Cardiac muscle cell (in vitro differentiated cells and primary cell): ENCODE measurements at places on chromosomes 2 and 18.

- no peak for DNase-seq
These were observed 126.4 kb downstream of the CCBE1 start for GRCh38 chr18:59570796-59571195.

DNA sequence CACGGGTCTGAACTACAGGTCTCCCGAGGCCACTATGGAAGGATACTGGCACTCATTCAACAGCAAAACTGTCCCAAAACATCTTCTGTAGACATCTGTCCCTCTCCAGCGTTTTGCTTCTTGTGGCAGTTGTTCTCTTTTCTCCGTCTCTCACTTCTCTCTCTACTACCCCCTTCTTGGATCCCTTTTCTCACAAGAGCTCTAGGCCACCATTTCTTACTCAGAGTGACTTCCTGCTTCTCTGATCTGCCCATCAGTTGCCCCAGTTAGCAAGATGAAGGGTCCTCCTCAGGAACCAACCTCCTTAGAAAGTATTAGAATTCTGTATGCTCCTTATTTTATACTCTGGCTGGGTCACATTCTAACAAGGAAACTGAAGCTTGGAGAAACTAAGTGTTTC, 32.6 kb downstream of the BCL2 start:
- no peak for DNase-seq

DNA sequence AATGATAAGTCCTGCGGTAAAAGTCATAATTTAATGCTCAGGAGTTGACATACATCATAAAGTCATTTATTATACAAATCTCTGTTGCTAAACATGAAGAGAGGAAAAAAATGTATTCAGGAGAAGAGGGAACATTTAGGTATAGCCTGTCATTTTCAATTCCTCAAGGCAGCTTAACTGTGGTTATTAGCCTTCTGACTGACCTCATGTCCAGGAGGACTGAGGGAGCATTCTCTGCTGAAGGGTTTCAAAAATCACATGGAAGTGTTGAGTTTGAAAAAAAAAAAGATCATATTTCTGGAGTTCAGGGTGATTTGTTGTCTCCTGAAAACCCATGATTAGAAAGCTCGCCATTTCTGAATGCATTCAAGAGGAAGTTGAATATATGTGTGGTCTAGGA, 1371.1 kb upstream of the LRRTM1 start:
- no peak for DNase-seq

DNA sequence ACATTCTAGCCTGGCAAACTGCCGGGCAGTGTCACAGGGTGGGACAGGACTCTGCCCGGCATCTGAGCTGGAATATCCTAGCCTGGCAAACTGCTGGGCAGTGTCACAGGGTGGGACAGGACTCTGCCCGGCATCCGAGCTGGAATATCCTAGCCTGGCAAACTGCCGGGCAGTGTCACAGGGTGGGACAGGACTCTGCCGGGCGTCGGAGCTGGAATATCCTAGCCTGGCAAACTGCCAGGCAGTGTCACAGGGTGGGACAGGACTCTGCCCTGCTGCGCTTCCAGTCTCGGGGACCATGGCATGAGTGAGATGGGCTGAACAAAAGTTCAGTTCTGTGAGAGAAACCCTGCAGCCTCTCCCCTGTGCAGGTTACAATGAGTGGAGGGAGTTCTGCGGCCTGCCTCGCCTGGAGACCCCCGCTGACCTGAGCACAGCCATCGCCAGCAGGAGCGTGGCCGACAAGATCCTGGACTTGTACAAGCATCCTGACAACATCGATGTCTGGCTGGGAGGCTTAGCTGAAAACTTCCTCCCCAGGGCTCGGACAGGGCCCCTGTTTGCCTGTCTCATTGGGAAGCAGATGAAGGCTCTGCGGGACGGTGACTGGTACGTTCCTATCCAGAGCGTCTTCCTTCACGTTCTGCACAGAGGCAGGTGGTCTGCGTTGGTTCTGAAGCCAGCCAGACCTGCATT, 80.3 kb downstream of the TPO start:
- no peak for DNase-seq

DNA sequence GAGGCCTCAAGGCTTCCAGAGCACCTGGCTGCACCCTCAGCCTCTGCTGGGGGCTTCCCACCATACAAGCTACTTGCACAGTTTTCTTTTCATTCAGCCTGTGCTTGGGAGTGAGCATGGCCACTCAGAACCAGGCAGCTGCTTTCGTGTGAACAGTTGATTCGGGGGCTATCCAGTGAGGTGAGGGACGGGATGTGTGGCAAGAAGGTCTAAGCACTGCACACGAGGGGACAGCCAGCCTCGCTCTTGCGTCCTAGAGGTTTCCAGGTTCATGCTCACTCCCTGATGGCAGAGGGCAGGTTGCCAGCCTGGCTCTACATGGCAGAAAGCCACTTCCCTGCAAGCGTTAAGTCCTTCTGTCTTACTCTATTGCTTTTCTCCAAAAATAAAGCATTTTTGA, 146.2 kb downstream of the MBP start:
- no peak for DNase-seq

DNA sequence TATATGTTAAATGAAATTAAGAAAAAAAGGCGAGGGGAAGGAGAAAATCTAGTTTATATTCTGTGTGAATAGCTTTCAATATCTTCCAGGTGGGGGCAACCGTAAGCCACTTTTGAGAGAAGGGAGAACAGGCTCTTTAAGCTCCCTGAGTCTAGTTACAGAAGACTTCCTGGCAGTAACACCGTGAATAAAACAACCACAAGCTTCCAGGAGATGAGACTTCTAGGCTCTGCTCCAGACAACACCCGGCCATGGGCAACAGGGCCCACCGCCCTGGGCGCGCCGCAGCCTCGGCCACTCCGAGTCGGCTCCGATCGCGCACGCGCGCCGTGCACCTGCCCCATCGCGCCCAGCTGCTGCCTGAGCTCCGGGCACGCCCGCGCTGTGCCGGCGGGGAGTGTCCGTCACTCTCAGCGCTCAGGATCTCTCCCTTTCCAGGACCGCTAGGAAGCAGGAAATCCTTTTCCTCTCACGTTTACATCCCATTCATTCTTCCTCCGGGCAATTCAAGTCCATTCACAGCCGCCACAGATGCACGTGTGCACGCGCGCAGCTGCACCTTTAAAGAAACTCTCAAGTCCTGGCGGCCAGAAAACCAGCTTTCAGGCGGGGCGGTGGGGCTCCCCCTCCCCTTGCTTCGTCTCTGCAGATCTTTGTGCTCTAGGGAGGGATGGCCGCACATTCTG, 19.4 kb upstream of the PAX3 start:
- DNase-seq: peak; percentile 83

DNA sequence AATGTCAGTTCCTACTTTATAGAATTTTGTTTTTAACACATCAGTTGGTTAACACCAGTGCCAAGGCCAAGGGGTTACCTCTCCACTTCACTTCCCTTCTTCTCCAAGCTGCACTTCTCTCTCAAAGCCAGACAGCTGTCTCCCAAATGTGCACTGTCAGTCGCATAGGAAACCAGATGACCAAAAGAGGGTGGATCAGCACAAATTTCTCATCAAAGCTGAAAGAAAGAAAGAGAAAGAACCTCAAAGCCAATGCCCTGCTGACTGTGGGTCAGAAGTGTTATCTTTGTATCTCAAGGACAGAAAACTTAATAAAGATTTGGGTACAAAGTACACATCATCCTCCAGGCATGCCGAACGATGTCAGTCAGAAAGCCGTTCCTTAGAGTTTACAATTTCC, 32.2 kb downstream of the SPATS2L start:
- no peak for DNase-seq

GRCh38 chr18:55014095-55014494, 54.8 kb upstream of the CCDC68 start:
- DNase-seq: no peak

DNA sequence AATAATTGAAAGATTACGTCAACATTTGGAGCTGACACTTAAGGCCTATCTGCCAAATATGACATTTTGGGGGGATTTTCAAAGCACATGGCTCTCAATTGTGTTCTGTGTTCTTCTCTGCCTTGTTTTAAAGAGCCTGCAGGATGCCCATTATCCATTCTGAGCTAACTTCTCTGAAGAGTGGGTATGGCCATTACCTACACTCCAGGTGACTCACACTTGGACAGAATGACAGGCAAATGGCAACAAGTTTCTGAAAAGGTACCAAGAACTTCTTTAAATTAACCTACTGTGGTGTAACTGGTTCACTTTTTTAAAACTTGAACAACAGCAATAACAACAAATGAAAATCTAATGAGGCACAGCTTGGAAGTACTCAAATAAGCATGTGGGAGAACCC, 834.9 kb upstream of the SLC39A10 start:
- no peak for DNase-seq

DNA sequence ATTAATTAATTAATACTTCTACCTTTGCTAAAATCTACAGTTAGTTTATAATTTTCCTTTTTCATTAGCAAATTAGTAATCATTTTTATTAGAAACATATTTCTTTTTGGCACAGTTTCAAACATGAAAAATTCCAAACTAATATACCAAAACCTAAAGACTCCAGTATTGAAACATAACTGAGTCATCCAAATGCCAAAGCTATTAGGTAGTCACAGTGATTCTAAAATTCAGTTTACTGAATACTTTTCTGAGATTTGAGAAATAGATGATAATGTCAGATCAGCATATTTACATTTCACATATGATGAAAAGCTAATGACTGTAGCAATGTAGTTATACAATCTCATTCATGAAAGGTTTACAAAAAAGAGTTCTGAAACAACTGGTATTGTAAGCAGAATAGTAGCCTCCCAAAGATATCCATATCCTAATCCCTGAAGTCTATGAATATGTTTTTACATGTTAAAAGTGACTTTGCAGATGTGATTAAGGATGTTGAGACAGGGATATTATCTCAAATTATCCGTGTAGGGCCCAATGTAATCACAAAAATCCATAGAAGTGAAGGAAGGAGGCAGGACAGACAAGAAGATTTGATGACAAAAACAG, 680.2 kb upstream of the CHAC2 start:
- DNase-seq: peak; percentile 38

DNA sequence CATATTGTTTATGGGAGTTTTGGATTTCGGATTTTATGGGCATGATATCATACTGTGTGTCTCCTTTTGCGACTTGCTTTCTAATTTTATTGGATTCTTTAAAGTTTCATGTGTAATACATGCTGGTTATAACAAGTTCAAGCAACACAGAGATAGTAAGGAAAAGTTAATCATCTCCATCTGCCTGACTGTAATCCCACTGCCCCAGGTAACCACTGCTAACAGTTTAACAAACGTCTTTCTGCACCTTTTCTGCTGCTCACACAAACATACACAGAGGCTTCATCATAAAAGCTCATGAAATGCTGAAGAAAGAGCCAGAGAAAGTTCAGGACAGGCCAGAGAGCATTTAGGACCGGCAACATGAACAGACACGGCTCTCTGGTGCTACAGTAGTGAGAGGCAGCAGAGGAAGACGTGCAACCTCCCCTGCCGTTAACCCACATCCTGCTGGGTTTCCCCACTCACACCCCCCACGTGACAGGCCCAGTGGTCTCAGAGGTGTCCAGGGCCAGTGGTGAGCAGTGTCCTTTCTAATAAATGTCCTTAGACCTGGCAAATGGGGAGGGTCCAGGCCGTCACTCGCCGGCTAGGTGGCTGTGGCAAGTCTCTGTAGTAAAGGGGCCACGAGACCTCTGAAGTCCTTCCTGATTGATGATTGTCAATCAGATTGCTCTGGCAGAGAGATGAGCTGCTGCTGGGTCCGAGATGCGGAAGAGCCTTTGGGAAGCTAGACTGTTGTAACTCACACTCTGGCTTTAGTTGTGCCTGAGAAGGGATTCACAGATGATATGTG, 43.0 kb upstream of the SLC1A4 start:
- DNase-seq: no peak

GRCh38 chr2:221635949-221636348, 63.8 kb upstream of the EPHA4 start:
- DNase-seq: no peak

- no peak for DNase-seq
These were observed 47.4 kb upstream of the ANKRD44 start for GRCh38 chr2:197357986-197358385.

DNA sequence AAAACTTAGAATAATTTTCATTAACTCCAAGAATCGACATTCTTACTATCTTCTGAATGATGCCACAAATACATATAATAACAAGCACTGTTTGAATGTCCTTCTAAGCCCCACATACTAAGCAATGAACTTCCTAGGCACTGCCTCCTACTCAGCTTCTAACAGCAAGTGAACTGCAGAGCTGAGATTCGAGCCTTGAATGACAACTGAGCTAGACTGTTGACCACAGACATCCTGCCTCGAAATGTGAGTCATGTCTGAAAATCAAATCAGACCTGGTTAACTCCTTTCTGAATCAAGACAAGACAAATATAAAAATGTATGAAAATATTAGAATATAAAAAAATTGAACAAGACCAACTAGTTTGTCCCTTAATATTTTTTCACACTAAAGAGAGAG, 108.1 kb downstream of the MYT1L start:
- DNase-seq: no peak

DNA sequence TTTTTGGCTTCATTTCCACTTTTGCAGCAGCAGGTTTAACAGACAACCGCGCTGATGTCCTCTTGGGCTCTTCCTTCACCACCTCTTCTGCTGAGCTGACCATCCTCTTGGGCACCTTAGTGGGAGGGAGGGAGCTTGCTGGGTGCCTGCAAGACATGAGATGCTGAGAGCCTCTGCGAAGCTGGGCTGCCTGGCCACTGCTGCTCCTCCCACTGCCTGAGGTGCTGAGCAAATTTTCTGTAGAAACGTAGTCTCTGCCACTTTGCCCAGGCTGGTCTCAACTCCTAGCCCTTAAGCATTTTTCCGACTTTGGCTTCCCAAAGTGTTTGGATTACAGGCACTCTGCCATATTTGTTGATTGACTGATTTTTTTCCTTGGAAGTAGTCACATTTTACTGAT, 422.2 kb upstream of the MC4R start:
- DNase-seq: no peak

DNA sequence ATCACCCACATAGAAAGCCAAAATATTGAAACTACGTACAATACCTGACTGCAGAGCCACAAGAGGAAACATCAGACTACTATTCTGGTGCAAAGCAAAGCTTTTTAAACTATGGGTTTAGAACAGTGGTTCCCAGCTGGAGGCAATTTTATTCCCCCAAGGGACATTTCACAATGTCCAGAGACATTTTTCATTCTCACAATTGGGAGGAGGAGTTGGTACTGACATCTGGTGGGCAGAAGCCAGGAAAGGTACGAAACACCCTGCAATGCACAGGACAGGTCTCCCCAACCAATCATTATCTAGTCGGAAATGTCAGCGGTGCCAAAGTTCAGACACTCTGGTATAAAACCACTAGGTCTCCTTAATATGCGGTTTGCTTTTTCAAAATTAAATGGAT, 88.4 kb upstream of the ARL5A start:
- no peak for DNase-seq

GRCh38 chr18:72086421-72086820, 457.7 kb downstream of the CBLN2 start:
- DNase-seq: peak; percentile 29
